ENCODE measurements at places on chromosomes 13 and 19.
A peak's percentile ranks its signal among the peaks of the same experiment; 100 is the strongest.

- DNase-seq, result no peak
Observed at GRCh38 chr19:54674021-54674617, 11.3 kb downstream of the LILRB4 start.

DNA sequence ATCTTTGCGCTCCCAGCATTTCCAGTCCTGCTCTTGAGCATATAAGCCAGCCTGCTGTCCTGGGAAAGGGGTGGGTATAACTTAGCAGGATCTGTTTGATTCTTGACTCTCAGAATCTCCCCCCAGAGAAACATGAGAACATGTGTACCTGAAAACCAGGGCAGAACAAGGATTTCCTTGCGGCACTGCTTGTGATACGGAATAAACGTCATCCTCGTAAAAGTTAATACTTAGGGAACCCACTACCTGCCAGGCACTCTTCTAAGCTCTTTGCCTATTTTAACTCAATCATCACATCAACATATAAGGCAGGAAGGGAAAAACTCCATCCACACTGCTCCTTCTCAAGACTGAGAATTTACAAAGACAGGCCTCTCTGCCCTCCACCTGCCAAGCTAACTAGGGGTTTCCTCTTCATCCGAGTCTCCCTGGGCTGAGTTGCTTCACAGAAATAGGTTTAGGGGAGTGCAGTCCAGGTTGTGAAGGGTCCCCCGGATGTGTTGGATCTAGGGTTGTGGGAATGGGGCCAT is 1.1 kb downstream of the ZNF653 start:
- no peak for DNase-seq

DNA sequence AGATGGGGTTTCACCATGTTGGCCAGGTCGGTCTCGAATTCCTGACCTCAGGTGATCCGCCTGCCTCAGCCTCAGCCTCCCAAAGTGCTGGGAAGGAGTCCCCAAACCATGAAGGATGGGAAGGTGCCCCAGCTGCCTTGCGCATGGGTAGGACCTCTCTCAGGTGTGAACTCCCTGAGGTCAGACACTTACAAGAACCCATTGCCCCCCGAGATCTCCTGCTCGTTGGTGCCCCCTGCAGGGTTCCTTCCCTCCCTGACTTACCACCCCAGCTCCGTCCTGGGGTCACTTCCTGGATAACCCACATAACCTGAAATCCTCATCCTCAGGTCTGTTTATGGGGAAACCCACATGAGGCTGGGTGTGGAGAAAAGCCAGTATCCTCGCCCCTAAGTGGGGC is 41.7 kb downstream of the UNC13A start:
- no peak for DNase-seq

DNA sequence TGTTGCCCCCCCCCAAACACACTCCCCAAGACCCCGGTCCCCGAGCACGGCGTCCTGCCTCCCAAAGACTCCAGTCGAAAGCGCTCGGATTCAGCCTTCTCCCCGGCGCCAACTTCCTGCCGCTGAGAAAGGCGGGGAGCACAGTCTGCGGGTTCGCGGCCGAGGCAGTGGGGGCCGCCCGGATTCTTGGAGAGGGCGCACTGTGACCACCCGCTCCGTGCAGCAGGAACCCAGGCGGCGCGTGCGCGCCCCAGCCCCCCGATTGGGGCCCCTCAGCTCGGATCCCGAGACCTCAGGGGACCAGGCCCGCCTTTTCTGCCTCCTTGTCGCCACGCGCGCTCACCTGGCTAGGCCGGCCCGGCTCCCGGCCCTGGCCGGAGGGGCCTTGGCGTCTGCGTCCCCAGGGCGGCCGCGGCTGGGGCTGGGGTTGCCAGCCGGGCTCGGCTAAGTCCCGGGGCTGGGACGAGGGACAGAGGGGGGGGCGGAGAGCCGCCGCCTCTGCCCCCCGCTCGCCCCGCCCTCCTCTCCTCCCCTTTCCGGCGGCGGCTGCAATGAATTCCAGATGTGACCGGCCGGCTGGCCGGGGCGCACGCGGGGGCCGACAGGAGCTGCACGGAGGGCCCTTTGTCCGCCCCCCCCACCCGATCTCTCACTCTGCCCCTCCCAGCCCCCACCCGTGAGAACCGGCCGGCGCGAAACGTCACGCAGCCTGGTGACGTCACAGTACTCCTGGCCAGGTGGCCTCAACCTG is at the start of gene S1PR2:
S1PR2 (minus strand) TSS at position 471 of the 751 bp plus-strand sequence. CDS start 6,426 bp downstream, outside the sequence.
- peak; percentile 94 for DNase-seq

GRCh38 chr19:3187662-3188511 is 2.2 kb downstream of the NCLN start:
- DNase-seq, result no peak

DNA sequence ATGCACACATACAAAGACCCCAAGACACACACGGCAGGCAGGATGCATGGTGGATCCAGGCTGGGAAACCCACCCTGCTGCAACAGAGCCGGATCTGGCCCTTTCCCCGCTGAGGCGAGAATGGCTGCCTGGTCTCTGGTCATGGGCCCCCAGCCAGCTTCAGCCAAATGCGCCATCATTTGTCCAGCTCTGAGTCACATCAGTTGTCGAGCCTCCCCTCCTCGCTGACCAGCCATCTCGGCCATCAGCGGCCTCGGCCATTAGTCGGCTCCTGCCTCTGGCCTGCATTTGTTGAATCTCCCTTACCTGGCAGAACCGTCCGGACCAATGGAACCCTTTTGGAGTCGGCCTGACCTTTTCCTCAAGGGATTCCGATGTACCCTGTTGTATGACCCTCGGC is 38.5 kb upstream of the POU2F2 start:
- no peak for DNase-seq

- peak; percentile 80 for DNase-seq
Observed at GRCh38 chr19:28468701-28469459, 744.1 kb downstream of the UQCRFS1 start.

- DNase-seq, result peak; percentile 12
Observed at GRCh38 chr13:90108547-90108946, 1238.9 kb upstream of the MIR17HG start.

DNA sequence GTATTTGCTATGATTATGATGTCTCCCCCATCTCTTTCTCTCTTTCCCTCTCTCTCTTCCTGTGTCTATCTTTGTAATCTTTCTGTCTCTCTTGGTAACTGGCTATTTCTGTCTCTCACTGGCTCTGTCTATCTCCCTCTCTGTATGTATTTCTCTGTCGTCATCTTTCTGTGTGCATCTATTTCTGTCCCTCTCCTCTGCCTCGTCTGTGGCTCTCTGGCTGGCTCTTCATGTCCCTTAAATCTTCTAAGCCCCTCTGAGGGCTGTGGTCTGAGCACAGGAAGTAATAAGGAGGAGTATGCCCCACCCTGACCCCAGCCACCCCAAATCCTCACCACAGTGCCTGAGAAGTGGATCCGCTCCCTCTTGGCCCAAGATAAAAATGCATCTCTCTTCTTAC is 104.4 kb downstream of the DNAJC15 start:
- DNase-seq, result no peak

GRCh38 chr19:54254195-54254906 is 2.7 kb downstream of the LILRB5 start:
- DNase-seq, result no peak

DNA sequence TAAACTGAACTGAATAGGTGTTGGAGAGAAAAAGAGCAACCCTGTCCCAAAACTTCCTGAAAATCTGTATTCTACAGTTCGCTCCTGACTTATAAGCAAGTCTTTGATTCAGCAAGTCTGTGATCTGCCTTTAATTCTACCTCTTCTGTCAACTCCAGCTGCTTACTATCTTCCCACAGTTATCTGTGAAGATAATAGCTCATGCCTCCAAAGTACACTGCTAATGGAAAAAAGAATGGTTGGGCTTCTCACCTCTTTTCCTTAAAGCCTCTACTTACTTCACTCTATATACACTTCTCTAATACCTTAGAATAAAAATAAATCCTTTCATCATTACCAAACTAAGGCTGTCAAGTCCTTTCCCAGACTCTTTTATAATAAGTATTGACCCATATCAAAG is 391.5 kb upstream of the MIR17HG start:
- no peak for DNase-seq

DNA sequence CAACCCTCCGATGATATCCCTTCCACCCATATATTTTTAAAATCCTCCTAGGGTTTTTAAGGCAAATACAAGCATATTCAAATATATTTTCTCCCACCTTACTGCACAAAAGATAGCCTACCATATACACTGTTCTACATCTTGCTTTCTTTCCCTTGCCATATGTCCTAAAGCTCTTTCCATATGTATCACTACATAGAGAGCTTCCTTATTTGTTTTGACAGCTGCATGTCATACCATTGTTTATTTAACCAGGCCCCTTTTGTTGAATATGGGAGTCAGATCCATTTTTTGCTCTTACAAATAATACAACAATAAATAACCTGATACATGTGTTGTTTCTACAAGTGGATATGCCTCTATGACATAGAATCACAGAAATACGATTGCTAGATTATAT is 32.8 kb upstream of the WDFY2 start:
- no peak for DNase-seq

GRCh38 chr19:39327363-39328045 is 6.8 kb upstream of the LRFN1 start:
- DNase-seq, result no peak

GRCh38 chr13:108932196-108932595 is 302.8 kb downstream of the MYO16 start:
- no peak for DNase-seq

DNA sequence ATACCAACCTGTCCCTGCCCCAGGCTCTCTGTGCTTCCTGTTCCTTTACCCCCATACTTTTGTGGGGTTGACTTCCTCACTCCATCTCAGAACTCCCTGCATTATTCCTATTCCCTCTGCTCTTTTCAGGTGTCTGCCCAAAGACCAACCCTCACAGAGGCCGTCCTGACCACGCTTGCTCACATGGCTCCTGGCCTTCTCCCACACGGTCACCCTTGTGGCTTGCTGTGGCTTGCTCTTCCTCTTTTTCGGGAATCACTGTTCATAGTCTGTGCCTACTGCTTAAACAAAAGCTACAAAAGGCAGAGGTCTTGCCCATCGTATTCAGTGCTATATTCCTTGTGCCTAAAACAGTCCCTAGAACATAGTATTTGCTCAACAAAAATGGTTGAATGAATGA is 25.2 kb upstream of the ARGLU1 start:
- DNase-seq, result no peak

DNA sequence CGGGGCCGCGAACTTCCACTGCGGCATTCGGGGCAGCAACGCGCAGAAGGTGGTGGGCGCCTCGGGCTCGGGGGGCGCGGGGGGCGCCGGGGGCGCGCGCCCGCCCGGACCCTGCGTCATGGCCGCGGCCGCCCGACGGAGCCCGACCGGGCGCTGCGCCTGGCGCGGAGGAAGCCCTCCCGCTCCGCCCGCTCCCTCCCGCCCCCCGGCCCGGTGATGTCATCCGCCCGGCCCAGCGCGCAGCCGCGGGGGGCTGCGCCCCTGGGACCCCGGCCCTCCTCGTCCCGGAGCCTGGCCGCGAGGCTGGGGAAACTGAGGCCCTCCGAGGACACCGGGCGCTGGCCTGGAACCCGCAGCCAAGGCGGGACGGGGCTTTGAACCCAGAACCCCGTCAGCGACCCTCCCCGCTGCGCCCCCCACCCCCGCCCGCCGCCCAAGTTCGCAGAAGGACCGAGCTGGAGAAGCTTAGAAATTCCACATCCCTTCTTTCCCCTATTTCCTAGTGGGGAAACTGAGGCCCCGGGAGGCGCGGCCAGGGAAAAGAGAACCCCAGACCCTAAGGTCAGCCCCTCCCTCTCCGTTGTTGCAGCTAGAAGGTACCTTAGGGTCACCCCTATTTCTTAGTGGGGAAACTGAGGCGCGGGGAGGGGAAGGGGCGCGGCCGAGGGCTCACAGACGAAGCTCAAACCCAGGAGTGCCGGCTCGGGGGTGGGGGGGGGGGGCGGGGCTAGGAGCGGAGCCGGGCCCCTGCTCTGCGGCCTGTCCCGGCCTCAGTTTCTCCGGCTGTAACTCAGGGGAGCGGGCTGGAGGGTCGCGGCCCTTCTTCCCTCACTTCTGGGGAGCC is at the start of gene SHC2:
SHC2 (minus strand) TSS at position 157 of the 844 bp plus-strand sequence; CDS start at position 120, 37 bp downstream.
- DNase-seq, result no peak

DNA sequence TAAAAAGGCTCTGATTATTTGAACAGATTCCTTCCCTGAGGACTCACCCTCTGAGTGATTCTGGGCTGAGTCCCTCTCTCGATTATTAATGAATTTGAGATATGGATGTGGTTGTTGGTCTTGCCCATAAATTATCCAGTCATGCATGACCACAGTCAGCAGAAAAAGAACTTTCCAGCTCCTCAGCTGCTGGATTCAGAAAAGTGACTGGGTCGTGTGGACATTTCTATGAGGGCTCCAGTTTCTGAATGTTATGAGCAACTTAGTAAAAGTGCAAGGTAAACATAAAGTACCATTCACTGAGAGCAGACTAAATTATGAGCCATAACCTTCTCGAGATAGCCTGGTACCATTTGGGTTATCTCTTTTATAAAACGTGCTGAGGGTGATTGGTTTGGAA is 100.1 kb upstream of the CLDN10 start:
- no peak for DNase-seq

- DNase-seq, result no peak
Observed at GRCh38 chr13:109162248-109163036, 533.0 kb downstream of the MYO16 start.

- no peak for DNase-seq
Observed at GRCh38 chr13:49412749-49413148, 31.1 kb downstream of the CAB39L start.

DNA sequence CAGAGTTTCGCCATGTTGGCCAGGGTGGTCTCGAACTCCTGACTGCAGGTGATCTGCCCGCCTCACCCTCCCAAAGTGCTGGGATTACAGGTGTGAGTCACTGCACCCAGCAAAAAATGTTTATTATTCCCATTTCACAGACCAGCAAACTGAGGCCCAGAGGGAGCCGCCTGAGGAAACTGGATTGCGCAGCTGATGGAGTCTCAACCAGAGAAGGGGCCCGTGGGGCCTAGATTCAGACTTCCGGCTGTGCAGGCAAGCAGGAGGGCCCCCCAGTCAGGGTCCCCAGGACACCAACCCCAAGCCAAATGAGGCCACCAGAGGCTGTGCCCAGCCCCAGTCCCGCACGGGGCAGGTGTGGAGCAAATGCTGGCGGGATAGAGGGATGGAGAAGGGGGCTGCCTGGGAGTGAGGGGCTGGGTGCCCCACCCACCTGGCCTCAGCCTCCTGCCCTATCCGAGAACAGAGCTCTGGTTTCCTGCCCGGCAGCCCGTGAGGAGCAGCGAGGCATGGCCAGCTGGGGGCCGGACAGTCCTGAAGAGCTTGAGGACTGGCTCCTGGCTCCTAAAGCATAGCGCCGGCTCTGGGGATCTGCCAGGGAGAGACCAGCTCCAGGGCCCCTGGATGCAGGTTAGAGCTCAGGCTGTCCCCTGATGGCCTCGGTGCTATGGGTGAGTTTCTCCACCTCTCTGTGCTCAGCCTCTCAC is 22.0 kb downstream of the MISP start:
- DNase-seq, result peak; percentile 7

DNA sequence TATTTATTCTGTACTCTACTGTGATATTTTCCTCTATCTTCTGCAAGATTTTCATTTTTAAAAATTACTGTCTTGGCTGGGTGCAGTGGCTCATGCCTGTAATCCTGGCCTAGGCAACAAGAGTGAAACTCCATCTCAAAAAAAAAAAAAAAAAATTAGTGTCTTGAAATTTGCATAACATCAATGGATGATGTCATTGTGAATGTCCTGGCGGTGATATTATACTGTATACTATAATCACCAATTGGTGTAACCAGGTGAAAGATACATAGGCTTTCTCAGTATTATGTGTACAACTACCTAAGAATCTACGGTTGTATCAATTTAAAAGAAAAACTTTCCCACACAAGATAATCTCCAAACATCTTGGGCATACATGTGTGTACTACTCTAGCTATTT is 15.2 kb downstream of the ZNF331 start:
- no peak for DNase-seq

- DNase-seq, result no peak
Observed at GRCh38 chr13:23599083-23599925, 29.1 kb downstream of the TNFRSF19 start.

GRCh38 chr19:35353635-35354034 is 4.6 kb upstream of the FFAR3 start:
- no peak for DNase-seq
